Stimulated activated naive CD8-positive, alpha-beta T cell treated with anti-CD3 and anti-CD28 coated beads, Interleukin-15, Interleukin-2, amounts not matched to agents 100 U/mL and 50 U/mL, for 24 hours (primary cell): ENCODE measurements at places on chromosomes 12 and 14.
A peak's percentile ranks its signal among the peaks of the same experiment; 100 is the strongest.

DNA sequence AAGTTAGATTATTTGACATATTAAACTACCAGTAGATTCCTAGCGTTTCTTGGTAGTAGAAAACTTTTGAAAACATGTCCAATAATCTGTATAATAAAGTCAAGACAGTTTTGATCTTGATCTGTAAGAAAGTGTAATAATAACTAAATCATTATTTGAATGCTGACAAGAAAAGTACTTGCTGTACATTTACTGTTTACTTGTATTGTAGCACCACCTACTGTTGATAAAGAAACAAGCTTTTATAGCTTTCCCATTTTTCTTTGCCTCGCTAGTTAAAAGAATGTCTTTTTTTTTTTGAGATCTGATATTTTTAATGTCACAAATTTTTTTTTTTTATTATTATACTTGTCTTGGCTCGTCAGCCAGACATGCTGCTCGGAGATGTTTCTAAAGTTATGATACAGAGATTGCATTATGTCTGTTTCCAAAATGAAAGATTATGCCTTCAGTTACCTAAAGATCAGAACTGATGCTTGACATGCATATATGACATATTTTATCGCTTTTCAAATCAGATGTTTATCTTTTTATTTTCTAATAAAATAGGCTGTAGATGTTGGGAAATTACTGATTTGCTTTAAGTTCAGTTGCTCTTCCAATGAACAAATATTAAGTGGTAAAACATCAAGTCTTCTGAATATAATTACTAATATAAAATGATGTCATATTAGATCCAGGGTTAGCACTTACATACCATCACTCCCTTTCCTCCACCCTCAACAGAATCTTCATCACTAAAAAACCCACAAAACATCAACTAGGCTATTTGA is 140.5 kb downstream of the AKAP6 start:
- no peak for DNase-seq

DNA sequence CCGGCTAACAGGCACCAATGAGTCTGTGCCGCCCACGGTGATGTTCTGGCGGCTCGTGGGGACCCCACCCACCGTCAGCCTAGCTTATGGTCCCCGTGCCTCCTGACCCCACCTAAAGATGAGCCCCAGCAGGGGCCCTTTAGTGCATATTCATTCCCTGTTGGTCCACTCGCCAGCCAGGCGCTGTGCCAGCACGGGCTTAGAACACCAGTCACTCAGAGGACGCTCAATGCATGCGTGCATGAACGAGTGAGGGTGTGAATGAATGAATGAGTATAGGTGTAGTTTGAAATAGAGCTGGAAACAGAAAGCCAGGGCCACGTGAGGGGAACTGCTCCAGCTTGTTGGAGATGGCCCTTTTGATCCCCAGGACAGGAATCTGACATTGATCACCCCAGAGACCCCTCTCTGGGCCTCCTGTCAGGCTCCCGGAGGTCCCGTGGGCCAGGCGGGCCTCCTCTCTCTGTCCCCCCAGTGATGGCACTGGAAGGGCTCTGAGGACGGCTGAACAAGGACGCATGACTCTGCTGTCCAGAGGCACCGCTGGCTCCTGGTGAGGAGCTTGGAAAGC is 193.9 kb upstream of the C14orf180 start:
- DNase-seq = no peak

DNA sequence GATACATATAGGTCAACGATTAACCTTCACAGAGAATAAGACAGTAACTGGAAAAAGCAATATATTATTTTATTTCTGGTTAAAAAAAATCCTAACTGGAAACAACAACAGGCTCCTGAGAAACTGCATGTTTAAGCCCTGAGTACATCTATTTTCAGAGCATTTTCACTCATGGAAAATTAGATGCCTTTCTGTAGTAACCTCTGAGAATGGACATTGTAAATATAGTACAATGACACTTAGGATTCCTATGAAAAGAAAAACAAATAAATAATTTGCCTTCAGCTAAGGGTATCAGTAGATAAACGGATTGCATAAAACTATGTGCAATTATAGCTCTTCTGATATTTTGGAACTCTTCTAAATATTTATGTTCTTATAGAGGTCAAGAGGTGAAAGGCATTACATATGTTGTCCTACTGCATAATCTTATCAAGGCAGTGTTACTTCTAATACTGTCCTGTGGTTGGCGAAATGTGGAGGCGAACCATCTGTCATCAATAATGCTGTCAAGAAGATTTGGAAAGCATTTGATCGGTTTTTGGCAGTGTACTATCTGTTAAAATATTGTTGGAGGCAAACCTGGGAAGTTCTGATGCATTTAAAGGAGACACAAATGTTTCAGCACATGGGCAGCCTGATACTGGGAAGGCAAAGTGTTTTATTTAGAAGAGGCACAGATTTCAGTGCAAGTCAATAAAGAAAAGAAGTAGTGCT is 381.8 kb downstream of the BTG1 start:
- no peak for DNase-seq

GRCh38 chr14:33636716-33637115 is 314.2 kb downstream of the EGLN3 start:
- DNase-seq = no peak

- DNase-seq = no peak
Observed at GRCh38 chr14:47040550-47040949, 389.0 kb upstream of the RPL10L start.

- DNase-seq = no peak
Observed at GRCh38 chr12:14244876-14245669, 120.4 kb upstream of the ATF7IP start.

GRCh38 chr14:92266216-92266615 is 56.7 kb upstream of the SLC24A4 start:
- DNase-seq = no peak

DNA sequence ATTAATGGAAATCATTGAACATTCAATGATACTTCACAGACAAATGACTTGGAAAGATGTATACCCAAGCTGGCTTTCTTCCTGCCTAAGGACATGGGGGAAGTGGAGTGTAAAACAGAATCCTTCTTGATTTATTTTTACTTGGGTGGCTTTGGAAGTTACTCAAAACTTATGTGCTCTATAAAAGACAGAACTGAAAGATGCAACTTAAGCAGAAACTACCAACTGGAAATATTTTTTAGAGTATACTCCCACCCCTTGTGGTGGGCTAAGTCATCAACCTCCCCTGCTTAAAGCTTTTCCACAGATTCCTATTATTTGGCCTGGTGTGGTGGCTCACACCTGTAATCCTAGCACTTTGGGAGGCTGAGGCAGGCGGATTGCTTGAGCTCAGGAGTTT is 126.0 kb upstream of the ATP2B1 start:
- DNase-seq = no peak

DNA sequence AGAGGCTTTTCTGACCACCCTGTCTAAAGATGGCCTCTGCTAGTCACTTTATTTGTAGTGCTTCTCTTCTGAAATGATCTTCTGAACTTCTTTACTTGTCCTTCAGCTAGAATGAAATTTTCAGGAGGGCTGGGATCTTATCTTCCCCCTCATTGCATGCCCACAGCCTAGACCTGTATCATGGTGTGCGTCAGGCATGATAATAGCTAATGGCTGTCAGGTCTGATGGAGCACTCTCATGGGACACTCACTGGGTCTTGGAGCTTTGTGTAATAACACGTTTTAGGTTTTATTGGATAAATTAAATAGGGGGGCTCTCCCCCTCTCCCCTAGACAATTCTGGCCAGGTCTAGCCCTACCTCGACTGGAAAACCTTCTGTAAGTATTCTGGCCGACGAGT is 97.1 kb upstream of the NRXN3 start:
- DNase-seq = no peak

DNA sequence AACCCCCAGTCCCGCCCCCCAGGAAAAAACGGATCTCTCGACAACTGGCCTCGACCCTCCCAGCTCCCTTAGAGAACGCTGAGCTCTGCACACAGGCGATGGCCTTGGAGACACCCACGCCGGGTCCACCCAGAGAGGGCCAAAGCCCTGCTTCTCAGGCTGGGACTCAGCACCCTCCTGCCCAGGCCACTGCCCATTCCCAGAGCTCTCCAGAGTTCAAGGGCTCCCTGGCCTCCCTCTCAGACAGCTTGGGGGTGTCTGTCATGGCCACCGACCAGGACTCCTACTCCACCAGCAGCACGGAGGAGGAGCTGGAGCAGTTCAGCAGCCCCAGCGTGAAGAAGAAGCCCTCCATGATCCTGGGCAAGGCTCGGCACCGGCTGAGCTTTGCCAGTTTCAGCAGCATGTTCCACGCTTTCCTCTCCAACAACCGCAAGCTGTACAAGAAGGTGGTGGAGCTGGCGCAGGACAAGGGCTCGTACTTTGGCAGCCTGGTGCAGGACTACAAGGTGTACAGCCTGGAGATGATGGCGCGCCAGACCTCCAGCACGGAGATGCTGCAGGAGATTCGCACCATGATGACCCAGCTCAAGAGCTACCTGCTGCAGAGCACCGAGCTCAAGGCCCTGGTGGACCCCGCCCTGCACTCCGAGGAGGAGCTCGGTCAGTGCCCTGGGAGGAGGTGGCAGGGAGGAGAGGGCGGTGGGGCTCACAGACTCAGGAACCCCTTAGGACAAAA is 95.8 kb downstream of the LGMN start:
- peak; percentile 38 for DNase-seq

DNA sequence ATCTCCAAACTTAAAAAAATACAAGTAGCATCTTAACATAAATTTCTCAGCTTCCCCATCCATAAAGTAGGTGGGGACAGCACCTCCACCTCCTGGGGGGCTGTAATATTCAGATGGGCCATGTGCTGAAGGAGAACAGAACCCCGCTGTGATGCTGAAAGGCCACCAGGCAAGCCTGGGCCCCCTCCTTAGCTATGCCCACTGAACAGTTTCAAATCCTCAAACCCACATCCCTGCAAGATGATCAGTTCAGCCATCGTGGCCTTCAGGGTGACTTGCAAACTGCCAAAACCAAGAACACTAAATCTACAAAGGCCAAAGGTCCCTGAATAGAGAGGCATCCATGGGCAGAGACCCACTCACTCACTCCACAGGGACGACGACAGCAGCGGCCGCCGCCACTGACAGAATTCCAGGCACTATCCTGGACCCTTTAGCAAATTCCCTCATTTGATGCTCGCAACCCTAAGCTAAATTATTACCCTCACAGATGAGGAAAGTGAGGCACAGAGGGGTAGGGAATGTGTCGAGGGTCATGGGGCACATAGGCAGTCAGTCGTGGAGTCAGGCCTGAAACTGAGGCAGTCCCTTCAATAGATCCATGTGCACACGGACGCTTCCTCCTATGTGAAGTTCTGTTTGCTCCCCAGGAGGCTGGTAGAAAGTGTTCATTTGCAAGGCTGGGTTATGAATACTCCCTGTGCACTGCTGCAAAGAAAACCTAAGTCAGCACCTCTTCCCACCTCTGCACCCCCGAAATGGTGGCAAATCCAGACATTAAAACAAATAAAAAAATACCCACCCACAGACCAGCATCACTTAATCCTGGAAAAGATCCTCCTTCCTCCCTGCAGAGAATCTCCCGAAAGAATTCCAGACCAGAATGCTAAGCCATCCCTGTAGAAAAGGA is 5.9 kb downstream of the ITPK1 start:
- no peak for DNase-seq

DNA sequence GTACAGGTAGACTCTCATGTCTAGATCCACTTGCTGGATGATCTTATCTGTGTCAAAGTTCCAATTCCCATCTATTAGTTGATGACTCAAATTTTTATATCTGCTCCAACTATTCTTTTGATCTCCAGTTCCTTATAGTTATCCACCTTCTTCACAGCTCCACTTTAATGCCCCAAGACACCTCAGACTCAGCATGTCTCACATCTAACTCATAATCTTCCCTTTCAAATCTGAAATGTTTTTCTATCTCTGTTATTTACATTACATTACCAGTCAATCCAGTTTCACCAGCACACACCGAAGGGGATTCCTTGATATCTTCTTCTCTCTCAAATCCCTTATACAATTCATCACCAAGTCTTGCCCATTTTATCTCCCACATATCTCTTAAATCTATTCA is 3.7 kb upstream of the METAP2 start:
- DNase-seq = no peak

- DNase-seq = no peak
Observed at GRCh38 chr12:130164216-130164542, 1.9 kb downstream of the FZD10 start.

- no peak for DNase-seq
Observed at GRCh38 chr12:110590806-110591326, 7.7 kb upstream of the PPTC7 start.

DNA sequence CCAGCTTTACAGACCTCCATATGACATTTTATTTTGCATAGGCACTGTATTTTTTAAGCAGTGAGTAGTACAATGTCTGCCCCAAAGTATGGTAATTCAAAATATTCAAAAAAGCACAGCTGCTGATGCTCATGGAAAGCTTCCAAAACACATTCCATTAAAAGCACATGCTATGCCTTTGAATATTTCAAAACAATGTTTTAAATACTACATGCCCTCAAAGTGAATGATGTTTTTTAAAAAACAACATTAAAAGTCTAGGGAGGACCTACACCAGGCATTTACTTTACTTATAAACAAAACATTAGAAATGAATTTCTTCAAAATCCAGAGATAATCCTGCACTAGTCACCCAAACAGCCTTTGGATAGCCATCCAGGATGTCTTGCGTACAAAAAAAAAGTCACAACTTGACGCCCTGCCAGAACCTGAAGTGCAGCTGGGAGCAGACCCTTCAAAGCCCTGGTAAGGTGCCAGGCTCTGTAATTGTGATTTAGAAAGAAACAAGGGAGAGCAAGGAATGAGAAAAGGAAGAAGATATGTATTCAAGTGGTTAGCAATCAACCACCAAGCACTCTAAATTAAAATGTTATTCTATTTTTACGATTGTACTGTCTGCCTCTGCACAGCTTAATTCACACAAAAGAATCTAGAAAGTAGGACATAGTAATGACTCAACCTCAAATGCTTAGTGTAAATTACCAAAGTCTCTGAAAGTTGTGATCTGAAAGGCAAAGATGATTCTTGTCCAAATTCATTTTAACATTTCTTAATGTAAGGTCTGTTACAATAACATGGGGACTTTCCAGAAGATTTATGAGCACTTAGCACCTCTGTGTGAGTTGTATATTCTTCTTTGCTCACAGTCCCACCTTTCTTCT is 31.9 kb downstream of the CEP83 start:
- DNase-seq = no peak

- DNase-seq = no peak
Observed at GRCh38 chr12:88310666-88311065, 168.6 kb downstream of the TMTC3 start.

DNA sequence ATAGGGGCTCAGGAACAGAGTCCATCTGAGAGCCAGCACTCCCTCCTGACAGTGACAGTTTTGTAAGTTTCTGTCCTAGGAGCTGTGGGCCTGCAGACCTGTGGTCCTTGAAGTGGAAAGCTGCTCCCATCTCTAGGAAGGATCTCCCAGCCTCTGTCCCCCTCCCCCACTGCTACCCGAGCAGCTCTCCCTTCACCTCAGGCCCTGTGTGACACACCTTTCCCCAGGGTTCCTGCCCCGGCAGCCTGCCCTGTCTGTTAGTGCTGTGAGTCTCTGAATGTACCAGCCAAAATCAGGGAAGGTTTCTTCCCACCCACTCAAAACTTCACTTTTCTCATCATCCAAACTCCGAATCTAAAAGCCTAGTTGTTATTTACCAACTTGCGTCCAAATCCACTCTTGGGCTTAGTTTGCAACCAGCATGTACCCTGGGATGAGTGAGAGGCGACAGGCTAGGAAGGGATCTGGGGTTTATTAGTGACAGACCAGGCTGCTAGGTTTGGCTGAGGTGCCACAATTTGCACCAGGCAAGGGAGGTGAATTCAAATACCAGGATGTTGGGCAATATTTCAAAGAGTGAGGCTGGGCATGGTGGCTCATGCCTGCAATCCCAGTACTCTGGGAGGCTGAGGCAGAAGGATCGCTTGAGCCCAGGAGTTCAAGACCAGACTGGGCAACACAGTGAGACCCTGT is 39.9 kb downstream of the NINJ2 start:
- no peak for DNase-seq

- DNase-seq = peak; percentile 64
Observed at GRCh38 chr12:31323391-31324115, 2.4 kb downstream of the SINHCAF start.
